ENCODE measurements at places on chromosomes 4 and X. TPM values are rescaled to one million over a fixed set of nuclear protein-coding genes. Genes with fewer than 3 reads are reported as not detected.

Gene CD40LG
- total RNA-seq, result not detected

Gene RNF128
- total RNA-seq, result 62.7 TPM

Gene GC
- total RNA-seq, result not detected

DNA sequence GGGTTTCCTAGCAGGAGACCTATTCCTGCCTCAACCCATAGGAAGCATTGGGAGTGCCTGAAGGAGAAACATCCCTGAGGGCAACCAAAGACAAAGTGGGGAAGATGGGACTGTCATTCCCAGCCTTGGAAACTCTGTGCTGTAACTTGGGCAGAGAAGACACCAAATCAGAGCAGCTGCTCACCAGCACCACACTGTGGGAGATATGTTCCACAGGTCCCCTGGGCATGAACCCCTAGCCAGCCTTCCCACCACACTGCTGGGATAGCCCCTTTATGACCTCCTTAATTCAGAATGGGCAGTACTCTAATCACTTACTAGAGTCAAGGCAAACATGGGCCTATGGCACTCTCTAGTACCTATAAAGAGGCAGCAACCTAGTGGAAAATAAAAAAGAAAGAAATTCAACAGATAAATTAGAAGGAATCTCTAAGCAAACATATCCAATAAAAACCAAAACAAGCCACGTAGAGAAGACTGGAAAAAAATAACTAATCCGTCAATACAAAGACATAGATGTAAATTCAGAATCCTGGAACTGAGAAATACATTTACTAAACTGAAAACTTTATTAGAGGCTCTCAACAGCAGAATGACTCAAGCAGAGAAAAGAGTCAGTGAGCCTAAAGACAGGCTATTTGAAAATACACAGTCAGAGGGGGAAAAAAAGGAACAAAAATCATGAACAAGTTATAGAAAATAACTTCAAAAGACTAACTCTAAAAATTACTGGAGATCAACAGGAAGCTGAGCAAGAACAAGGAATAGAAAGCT lies 878.4 kb upstream of the FRG1 start:
- H3K4me3 ChIP-seq, result no peak overlapping the region
- H3K27me3 ChIP-seq, result no peaks in the 10 kb centered on the region
- H3K36me3 ChIP-seq, result no peaks in the 10 kb centered on the region
- H3K4me1 ChIP-seq, result no peaks in the 10 kb centered on the region
- DNase-seq, result no peak

DNA sequence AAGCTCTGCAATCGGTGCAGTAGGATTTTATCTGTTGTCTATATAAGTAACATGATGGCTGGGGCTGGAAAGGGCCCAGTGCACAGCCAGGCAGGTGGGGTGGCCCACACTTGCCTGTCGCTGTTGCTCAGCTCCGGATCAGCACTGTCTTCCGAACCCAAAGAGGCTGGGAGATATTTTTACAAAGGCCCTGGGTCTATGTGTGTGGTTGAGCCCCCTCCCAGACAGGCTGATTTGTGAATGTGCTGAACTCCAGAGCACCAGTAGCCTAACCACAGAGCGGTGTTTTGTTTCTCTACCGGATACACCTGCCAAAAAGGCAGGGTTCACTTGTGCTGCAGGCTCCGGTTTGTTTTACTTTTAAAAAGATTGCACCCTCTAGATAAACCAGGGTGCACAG lies 33.5 kb upstream of the CHRNA9 start:
- no peak overlapping the region for H3K27ac ChIP-seq
- H3K4me1 ChIP-seq, result no peaks in the 10 kb centered on the region
- DNase-seq, result no peak
- no peak overlapping the region for H3K4me3 ChIP-seq

All from thyroid gland (tissue), 4 donors.